ENCODE measurements at places on chromosomes 11 and 22.
A peak's percentile ranks its signal among the peaks of the same experiment; 100 is the strongest.

GRCh38 chr11:113664069-113664980 lies 41.8 kb downstream of the TMPRSS5 start:
- no peak for DNase-seq

- peak; percentile 32 for DNase-seq
Measured at GRCh38 chr11:6635082-6635932, 16.1 kb upstream of the TPP1 start.

- no peak for DNase-seq
Measured at GRCh38 chr22:17431179-17431578, 61.9 kb downstream of the CECR2 start.

DNA sequence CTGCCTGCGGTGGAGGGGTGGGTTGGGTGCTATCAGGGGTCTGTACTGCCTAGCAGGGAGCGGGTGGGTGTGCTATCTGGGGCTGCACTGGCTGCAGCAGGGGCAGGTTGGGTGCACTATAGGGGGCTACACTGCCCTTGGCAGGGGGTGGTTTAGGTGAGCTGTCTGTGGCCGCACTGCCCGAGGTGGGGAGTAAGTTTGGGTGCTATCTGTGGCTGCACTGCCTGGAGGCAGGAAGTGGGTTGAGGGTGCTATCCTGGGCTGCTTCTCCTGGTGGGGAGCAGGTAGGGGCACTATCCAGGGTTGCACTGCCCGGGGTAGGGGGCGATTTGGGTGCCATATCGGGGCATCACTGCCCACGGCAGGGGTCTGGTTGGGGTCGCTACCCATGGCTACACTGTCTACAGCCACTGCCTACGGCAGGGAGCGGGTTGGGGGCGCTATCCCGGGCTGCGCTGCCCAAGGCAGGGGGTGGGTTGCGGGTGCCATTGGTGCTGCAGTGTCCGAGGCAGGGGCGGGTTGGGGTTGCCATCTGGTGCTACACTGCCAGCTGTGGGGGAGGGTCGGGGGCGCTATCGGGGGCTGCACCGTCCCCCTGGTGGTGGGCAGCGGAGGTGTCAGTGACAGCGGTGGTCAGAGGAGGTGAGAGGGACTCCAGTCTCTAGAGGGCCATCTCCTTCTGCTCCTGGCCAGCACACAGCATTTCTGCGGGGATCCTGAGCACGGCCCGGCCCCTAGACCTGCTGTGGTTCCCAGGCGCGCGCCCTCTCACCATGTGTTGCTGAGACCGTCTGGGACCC lies 1.3 kb upstream of the RFPL2 start:
- DNase-seq = no peak

DNA sequence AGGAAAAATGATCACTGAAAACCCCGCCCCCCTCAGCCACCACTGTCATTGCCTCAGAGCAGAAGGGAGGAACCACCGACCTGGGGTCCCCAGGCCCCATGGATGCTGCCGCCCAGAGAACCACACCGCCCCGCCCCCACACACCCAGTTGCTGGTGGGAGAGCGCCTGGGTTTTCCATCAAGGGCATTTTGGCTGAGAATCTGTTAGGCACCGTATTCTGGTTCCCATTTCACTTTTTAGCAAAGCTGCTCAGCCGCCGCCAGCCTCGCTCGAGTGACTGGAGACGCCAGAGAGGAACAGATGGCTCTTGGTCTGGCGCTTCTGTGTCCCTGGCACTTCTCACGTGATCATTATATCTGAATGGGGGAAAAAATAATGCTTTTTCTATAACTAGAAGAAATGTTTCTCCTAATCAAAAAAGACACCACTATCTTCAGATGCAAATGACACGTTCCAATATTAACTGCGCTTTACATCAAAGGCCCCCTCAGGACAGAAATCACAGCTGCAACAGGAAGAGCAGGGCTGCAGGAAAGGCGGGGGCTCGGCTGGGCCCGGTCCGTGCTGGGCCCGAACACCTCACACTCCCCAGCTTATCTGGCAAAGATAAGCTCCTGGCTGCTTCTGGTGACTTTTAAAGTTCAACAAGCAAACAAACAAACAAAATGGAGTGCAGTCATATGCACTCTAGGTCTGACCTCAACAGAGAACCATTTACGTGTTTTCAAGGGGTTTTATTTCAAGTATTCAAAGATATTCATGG lies 149.8 kb downstream of the MPPED1 start:
- peak; percentile 79 for DNase-seq
